ENCODE measurements at places on chromosomes 3 and 15.

- DNase-seq, result no peak
Observed at GRCh38 chr3:66949898-66950297, 48.2 kb upstream of the KBTBD8 start.

DNA sequence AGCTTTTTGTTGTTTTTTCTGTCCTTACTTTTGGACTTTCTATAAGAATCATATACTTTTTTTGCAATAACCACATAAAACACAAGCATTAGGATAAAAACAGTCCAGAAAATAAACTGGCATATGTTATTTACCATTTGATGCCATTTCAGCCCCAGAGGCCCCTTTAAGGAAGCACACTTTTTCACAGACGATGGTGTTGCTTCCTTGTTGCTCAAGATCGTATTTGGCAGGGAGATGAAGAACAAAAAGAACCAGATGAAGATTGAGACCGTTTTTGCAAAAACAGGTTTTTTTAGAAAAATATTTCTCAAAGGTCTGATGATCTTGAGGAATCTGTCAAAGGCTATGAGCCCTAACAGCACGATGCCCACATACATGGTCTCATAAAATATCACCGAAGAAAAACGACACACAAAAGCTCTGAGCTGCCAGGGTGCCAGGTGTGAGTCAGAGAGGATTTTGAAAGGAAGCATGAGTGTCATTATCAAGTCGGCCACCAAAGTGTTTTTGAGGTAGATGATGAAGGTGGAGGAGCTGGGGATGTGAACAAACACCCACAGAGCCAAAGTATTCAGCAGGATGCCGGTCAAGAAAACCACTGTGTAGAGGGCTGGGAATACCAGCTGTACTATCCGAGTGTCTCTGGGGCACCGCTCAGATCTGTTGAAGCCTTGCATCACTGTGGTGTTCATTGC lies 902 bp downstream of the P2RY13 start:
- no peak for DNase-seq

DNA sequence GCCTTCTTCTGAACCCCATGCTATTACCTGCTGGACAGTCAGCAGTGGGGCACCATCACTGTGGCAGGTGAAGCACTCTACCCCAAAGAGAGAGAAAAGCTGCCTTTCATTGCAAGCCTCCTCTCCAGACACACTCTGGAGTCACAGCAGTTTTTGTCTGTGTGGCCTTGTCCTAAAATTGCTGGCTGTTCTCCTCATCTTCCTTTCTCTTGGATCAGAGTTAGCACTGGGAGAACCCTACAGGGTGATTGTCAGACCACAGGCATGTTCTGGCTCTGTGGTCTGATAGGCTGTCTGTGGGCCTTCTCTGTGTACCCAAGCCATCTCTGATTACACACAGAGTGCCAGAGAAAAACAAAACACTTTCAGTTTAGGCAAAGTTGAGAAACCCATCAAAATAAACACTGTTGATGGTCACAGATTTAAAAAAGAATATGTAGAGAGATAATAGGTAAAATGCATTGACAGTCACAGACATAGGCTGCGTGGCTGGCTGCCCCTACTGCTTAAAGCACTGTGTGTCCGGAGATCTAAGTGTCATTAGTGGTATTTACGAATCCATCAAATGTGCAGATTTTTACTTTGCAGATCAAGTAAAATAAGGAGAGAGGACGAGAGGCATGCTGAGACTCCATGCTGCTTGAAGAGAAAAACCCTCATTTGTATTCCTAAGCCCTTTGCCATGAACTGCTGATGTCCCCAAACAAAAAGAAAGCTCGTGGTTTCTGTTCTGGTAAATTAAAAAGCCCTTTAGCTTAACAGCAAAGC lies 689.9 kb downstream of the TUSC7 start:
- DNase-seq, result peak; percentile 57

- DNase-seq, result no peak
Observed at GRCh38 chr3:110178965-110179364, 841.6 kb upstream of the DPPA4 start.

DNA sequence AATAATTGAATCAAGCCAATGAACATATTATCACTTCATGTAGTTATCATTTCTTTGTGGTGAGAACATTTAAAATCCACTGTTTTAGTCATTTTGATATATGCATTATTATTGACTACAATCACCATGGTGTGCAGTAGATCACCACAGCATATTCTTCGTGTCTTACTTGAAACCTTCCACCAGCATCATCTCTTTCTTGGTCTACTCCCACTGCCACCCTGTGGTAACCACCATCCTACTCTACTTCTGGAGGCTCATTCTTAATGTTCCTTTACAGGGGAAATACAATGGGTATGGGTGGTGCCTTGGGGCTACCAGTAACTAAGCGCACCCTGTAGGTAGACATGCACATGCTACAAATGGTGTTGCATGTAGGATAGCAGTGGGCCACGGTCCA lies 25.4 kb downstream of the PXK start:
- no peak for DNase-seq
